ENCODE measurements at places on chromosomes 1 and 21.

DNA sequence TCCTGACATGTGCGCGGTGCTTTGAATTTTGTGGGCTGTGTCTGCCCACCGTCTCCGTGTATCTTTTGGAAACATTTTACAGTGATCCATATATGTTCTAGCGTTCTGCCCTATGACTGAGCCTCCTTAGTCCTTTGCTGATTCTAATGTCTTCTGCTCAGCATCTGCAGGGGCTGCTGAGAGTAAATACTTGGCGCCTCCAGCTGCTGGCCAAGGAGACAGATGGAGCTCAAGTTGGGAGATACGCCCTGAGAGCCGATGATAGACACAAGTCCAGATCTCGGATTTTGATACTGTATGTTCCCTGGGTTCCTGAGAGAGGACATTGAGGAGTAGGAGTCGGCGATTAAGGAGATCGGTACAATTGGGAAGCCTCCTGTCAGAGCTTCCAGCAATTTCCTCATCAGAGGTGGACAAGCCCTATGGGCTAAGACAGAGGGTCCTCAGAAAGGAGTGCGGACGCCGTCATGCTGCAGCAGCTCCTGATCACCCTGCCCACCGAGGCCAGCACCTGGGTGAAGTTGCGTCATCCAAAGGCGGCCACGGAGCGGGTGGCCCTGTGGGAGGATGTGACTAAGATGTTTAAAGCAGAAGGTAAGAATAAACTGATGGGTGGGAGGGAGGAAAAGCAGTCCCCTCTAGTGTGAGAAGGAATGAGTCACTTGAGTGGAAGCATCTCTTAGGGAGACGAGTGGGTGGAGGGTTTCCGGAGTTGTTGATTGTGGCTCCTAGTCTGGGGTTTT lies 390 bp downstream of the ZFP69B start:
- peak; percentile 57 for DNase-seq

DNA sequence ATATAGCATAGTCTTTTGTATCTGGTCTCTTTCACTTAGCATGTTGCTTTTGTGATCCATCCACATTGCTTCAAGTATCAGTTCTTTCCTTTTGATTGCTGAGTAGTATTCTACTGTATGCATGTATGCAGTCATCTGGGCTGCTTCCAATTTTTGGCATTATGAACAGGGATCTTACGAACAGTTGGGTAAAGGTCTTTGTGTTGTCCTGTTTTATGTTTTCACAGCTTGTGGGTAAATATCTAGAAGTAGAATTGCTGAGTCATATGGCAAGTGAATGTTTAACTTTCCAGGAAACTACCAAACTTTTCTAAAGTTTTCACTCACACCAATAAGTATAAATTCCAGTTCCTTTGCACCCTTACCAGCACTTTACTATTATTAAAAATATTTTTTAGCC lies 60.9 kb downstream of the LHX4 start:
- DNase-seq = no peak

GRCh38 chr1:223219846-223220610 lies 77.0 kb upstream of the TLR5 start:
- no peak for DNase-seq

- DNase-seq = no peak
Measured at GRCh38 chr1:174954073-174954460, 45.7 kb upstream of the CACYBP start.

DNA sequence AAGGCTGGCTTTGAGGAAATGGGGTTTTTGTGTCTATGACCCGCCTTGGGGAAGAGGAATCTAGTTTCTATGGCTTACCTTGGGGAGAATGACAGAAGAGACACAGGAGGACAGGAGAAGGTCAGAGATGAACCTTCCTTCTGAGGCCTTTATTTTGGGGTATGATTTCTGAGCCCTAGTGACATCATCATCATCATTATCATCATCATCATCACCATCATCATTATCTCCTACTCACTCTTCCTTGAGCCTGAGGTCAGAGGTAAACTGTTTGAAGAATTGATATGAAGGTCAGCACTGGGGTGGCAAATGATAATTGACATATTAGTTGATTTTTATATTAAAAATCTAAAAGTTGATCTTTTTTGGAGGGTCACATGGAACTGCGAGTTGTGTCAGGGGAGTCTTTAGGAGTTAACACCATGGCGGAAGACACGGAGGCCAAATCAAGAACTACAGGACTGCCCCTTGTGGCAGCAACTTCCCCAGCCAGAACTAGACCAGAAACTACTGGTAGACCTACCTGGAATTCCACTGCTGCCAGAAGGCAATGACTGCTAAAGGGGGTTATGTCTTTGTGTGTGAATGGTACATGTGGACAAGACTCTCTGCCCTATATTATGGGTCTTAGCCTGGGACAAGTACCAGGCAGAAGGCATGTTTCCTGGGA lies 49.8 kb upstream of the WLS start:
- DNase-seq = no peak

DNA sequence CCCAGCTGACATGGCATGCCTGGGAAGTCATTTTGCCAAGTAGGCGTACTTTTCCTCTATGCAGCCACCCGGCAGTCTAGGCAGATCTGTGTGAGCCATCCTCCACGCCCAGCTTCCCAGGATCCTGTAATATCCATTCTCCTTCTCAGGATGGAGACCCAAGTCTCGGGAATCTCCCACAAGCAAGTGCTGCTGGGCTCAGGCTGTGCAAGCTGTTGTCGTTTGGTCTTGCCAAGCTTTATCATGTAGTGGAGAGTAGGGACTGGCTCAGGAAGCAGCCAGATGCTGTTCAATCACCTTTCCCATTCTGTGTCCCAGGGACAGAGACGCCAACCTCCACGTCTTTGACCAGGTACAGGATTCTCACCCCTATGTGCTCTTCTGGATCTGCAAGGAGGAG lies 191.1 kb upstream of the TMEM51 start:
- no peak for DNase-seq

GRCh38 chr1:154479764-154480421 lies 22.1 kb upstream of the TDRD10 start:
- peak; percentile 71 for DNase-seq

- no peak for DNase-seq
Measured at GRCh38 chr21:26124421-26124833, 46.1 kb downstream of the APP start.

- DNase-seq = peak; percentile 35
Measured at GRCh38 chr1:202501281-202501680, 152.8 kb downstream of the PPP1R12B start.

GRCh38 chr1:55723001-55723400 lies 507.8 kb upstream of the USP24 start:
- DNase-seq = no peak

DNA sequence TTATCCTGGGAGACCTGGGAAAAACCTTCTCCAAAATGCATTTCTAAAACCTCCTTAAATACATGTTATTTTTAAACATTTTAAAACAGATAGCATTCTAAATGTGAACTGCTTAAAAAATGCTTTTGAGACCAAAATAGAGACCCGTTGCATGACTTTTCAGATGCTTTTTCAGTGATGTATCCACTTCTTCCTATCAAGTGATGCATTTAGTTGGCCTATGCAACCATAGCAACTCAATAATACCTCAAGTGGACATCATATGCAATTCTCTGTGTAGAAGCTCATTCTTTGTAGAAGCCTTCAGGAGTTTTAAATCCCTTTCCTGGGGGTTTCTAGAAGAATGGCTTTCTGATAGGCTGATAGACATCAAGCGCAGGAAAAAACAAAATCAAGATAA lies 94.5 kb upstream of the RAVER2 start:
- no peak for DNase-seq

GRCh38 chr1:167099851-167100250 lies 6.0 kb downstream of the STYXL2 start:
- no peak for DNase-seq

GRCh38 chr1:172951730-172952365 lies 98.9 kb downstream of the TNFSF18 start:
- DNase-seq = no peak

DNA sequence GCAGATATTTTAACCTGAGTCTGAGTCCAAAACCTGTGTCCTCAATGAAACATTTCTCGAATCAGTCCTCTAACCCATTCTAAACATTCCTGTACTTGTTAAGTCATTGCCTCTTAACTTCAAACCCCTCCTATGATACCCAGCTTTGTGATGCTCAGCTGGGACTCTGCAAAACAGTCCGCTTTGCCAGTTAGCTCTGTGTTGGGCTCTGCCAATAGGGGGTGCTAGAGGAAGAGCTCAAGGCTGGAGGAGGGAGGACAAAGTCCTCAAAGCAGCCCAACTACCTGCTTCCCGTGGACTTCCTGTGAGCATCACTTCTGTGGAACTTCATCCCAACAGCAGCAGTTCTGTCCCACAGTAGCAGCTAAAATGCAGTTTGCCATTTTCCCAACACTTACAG lies 38.1 kb upstream of the SYT14 start:
- peak; percentile 51 for DNase-seq

GRCh38 chr1:56627636-56628039 lies 17.5 kb upstream of the PRKAA2 start:
- no peak for DNase-seq

DNA sequence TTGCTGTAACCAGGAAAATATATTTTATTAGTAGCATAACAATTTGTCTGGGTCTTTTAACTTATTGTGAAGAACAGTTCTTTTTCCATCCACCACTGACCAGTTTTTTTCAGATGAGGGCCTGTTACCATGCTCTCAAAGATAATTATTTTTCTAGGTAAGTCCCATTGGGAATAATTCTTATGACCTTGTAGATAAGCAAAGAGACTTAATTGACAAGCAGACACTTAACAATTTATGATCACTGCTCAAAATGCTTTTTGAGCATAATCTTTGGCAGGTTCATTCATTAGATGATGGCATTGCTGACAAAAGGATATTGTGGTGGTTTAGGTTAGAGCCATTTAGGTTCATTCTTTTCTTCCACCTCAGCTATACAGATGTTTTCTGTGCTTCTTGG lies 6.6 kb downstream of the SNX27 start:
- DNase-seq = no peak

DNA sequence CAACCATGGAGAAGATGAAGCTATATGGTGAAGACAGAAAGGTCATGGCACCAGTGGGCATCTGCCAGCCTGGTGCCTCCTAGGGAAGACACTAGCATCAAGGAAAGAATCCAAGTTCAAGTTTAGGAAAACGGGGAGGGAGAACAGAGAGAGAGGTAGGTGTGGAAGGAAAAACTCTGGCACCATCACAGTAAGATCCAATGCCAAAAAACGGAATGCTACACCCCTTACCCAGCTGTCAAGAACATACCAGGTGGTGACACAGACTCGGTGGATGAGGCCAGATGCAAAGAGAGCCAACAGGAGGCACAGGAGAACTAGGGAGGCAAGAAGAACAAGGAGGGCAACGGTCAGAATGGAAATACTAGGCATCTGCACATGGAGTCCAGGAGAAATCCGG lies 3.6 kb downstream of the KRTCAP2 start:
- no peak for DNase-seq

GRCh38 chr1:174018565-174018964 lies 3.6 kb downstream of the RC3H1 start:
- DNase-seq = no peak

GRCh38 chr1:94668528-94668927 lies 127.0 kb upstream of the F3 start:
- DNase-seq = no peak

- DNase-seq = peak; percentile 79
Measured at GRCh38 chr1:204685236-204686006, at the start of gene LRRN2. TSS of gene LRRN2 (minus strand) at chr1:204685738. CDS start at chr1:204619992, 65,746 bp downstream.

DNA sequence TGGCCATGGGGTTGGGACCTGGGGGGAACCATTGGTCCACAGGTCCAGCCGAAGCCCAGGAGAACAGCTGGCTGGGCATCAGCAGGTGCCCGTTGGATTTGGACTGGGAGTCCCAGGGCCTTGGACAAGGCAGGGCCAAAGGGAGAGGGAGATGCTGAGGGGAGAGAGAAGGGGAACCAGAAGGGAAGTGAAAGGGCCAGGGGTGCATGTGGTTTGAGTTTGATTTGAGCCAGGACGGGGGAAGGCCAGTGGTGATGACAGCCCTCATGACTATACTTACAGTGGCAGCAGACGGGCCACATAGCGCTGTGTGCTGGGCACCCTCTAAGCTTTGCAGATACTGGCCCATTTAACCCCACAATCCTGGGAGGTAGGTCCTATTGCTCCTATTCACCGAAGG lies 18.8 kb downstream of the AGRN start:
- no peak for DNase-seq

DNA sequence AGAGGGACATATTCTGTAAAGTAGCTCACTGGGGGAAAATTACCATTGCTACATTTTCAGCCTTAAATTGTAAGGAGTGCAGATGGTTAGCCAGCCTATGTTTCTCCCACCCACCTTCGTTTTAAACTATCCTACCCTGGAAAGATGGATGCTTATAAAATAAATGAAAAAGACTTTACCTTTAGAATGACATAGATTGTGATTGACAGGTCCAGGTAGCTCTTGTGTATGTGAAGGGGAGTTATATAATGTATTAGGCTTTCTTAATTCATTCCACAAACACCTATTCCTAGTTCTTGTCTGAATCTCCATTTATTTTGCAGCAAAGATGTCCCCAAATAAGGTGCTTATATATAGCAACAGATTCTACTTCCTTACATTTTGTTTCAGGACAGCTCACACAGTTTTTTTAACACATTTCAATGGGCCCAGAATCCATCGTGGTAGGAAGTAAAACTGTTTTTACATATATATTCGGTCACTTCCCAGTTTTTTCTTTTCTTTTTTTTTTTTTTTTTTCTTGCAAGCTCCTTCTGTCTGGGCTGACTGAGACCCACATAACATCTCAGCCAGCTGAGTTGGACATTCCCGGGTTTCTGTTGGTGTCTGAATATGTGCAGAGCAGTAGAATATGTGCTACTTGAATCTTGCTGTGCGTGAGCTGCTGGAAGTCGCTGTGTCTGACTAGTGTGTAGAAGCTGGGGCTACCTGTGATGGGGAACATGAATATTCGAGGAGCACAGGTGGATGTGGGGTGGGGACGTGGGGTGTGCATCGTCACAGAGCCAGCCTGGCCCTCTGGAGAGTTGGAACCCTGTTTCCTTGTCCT lies 27.8 kb downstream of the UCK2 start:
- no peak for DNase-seq

DNA sequence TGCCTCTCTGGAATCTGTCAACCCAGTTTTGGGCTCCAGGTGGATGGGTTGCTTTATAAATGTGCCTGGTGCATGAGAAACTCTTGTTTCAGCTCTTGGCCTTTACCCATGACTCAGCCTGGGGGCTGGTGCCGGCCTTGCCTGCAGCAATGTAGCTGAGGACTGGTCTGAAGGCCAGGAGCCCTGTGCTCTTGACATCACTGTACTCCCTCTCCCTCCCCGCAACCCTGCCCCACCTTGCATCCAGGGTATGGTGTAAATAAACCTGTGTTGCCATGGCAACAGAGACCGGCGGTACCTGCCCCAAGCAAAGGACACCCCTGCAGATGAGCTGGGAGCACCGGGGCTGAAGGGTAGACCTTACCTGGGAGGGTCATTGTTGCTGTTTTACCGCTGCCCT lies 13.3 kb downstream of the FAM151A start:
- no peak for DNase-seq

GRCh38 chr1:154344977-154345837 lies 19.9 kb downstream of the ATP8B2 start:
- DNase-seq = peak; percentile 84

Measured in erythroblast (primary cell).